ENCODE measurements at places on chromosomes 5 and 9. TPM values are rescaled to one million over a fixed set of nuclear protein-coding genes. Genes with fewer than 3 reads are reported as not detected.

- no peak for ATAC-seq
Observed at GRCh38 chr5:658103-658502, 35.0 kb downstream of the TPPP start.

DNA sequence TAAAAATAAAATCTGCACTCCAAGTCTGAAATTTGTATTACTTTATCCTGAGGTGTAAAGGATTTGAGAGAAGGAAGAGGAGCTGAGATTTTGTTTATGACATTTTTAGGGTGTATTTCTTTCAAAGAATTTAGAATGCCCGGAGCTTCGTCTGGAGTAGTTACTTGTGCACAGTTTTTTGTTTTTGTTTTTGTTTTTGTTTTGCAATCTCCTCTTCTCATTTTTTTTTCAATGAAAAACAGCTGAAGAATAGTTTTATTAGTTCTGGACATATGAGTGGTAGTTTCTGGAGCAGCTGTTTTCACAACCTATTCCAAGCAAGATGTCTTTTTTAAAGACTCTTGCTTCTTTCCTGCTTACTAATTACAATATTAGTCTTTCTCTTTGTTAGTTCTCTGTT lies 408.2 kb upstream of the PTGER4 start:
- no peak for ATAC-seq

Gene LHX3
- total RNA-seq = not detected

Gene SIL1
- total RNA-seq = 33.9 TPM

Gene CCDC183
- 3.4 TPM for total RNA-seq
